GM04504 (cell line): ENCODE measurements at places on chromosomes 12 and 14.

GRCh38 chr14:24398293-24398652 lies 530 bp upstream of the NYNRIN start:
- no peak for DNase-seq

- DNase-seq: no peak
These were observed 15.6 kb downstream of the TRMT61A start for GRCh38 chr14:103544388-103545218.

DNA sequence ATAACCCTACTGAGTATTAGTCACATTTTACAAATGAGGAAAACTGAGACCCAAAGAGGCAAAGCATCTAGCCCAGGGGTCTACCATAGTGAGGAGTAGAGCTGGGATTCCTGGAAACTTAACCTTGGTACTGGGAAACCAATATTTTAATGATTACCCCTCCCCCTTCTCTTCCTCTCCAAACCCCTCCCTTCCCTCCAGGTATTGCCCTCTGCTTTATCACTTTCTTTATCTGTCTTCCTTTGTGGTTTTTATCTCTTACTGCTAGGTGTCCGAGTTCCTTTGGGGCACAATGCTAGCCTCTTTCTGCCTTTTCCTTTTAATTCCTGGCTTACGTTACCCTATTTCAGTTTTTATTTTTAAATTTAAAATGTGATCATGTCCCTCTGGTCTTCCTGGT lies 2.8 kb downstream of the GABARAPL1 start:
- DNase-seq: no peak

- no peak for DNase-seq
These were observed 36.4 kb downstream of the DAO start for GRCh38 chr12:108916336-108916735.

- no peak for DNase-seq
These were observed 16.1 kb downstream of the MMAB start for GRCh38 chr12:109557200-109557599.

DNA sequence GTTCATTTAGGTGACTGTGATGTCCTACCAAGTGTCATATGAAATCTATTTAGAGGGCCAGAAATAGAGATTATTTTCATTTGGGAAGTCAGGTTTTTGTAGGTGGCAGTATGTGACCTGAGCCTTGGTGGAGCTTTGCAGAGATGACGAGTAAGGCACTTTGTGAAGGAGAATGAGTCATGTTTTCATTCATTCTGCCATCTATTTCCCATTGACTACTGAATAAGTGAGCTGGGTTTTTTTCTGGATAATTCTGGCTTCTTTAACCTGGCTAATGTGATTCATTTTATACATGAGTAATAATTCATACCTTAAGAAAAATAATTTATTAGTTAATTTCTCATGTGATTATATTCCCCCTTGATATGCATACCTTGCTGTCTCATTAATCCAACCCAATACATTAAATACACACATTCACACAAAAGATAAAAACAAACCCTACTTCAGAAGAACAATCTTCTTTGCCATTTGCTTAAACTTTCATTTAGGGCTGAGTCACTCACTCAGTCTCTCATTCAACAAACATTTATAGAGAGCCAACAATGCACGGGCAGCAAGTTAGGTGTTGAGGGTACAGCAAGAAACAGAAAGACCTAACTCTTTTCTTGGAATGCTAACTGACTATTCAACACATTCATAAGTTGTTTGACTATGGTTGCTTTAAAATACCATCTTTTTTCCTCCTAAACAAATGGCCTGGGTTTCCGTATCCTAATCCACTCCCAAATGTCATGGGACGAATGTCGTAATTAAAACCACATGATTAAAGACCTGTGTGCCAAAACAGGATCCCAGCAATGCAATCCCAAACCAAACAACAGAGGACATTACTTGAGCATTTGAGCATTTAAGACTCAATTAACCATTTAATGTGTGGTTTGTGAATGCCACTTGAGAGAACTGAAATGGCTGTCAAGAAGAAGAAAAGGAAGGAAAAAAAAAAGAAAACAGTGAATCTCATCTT lies 78.0 kb downstream of the KITLG start:
- DNase-seq: no peak

DNA sequence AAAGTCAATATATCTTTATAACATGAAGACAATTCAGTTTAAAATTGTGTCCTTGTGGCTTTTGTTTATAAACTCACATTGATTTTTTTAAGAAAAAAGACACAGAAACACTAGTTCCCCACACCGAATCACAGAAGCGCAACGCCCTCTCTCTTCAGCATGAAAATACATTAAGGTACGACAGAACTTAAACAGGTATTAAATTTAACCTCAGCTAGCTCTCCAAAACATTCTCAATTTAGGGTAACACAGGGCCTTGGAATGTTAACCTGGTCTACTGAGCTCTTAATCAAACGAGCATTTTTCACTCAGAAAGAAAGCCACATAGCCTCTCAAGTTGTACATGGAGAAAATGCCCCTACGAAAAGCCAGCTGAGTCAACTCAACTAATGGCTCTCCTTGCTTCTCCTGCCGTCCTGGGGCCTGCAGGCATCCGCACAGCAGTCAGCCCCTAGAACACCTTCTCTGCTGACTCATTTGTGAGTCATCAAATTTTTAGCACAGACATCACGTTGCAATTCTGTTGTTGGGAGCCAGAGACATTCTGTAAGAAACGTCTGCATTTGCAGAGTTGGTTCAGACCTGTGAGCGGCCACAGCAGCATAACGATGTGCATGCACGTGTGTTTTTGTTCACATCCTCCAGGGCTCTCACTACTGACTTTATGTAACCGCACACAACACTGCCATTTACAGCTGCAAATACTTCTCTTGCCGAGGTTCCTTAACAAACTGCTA lies 141.6 kb downstream of the ITPR2 start:
- DNase-seq: peak; percentile 85

- no peak for DNase-seq
These were observed 3.5 kb downstream of the RDH5 start for GRCh38 chr12:55723516-55724225.

DNA sequence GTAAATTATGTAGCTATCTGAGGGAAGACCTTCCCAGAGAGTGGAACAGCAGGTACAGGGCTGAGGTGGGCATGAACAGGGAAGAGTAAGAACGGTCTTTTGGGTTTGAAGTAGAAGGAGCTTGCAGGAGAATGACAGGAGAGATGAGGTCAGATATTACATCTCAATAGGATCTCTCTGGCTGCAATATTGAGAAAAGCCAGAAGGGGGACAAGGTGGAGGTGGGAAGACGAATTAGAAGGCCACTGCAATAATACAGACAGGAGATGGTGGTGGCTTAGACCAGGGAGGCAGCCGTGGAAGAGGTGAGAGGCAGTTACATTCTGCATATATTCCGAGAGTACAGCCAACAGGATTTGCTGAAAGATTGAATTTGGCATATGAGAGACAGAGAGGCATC lies 310.2 kb downstream of the APAF1 start:
- no peak for DNase-seq

DNA sequence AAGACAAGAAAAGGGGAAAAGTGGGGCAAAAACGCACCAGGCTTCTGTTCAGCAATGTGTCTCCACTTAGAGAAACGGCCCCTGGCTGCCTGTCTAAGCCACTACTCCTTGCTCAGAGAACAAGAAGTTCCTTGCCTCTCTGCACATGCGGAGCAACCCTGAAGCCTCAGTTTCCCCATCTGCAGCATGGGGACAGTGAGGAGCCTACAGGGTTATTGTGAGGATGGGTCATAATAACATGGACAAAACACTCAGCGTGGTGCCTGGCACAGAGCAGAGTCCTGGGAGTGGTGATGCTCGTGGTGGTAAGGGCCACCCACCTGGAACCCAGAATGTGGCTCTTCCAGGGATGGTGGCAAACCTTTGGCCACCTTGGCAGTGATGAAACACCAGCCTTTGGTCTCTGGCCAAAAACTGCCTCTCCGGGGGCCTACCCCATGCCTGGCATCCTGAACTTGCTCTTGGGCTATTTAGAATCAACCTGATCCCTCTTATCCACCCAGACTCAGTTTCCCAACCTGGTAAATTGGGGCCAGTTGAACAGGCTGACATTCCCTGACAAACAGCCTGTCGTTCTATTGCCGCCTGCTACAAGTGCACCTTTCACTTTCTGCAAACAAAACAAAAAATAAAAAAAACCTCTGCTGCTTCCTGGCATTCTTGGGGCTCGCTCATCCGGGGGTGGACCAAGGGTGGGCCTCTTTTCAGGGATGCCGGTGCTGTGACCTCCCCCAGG lies 56.5 kb upstream of the DLK1 start:
- DNase-seq: no peak

DNA sequence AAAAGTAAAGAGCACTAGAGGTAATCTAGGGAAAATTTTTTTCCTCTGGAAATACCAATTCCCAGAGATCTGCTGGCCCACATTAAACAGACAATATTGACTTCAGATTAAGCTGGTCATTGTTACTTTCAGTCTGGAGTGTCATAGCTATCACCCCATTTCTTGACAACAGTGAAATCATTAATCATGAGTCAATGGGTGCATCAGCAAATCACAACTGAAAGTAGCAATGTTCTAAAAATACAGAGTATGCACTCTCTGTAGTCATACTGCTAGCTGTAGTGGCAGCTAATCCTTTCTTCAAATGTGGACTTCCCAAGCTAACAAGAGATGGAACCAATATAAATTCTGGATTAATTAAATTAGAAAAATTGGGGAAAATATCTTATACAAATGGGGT lies 129.9 kb downstream of the CPNE8 start:
- DNase-seq: no peak

DNA sequence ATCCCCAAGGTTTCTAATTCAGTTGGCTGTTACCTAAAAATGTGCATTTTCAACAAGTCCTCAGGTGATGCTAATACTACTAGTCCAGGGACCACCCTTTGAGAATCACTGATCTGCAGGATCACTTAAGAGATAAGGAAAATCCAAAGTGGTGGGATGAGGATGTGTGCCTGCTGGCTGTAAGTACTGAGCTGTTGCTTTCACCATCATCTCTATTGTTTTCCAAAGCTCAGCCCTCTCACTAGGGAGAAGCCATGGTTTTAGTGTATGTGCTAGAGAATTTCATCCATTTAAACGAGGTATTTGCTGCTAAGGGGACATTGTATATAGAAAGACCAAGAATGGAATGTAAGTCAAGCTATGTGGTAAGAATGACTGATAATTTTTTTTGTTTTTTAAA lies 202.3 kb downstream of the KIF21A start:
- no peak for DNase-seq

- no peak for DNase-seq
These were observed 45.0 kb upstream of the P2RX7 start for GRCh38 chr12:121087467-121088194.

GRCh38 chr12:43281563-43281962 lies 270.4 kb downstream of the ADAMTS20 start:
- no peak for DNase-seq

DNA sequence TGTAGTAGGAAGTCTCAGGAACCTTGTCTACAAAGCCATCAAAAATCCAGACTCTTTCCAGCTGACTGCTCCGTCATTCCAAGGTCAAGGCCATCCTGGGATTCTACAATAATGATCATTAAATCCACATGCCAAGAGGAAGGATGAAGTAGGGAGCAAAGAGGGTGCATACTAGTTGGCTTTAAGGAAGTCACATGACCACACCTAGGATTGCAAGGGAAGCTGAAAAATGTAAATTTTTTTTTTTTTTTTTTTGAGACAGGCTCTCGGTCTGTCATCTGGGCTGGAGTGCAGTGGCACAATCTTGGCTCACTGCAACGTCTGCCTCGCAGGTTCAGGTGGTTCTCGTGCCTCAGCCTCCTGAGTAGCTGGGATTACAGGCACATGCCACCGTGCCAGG lies 7.3 kb upstream of the MRPL42 start:
- no peak for DNase-seq

DNA sequence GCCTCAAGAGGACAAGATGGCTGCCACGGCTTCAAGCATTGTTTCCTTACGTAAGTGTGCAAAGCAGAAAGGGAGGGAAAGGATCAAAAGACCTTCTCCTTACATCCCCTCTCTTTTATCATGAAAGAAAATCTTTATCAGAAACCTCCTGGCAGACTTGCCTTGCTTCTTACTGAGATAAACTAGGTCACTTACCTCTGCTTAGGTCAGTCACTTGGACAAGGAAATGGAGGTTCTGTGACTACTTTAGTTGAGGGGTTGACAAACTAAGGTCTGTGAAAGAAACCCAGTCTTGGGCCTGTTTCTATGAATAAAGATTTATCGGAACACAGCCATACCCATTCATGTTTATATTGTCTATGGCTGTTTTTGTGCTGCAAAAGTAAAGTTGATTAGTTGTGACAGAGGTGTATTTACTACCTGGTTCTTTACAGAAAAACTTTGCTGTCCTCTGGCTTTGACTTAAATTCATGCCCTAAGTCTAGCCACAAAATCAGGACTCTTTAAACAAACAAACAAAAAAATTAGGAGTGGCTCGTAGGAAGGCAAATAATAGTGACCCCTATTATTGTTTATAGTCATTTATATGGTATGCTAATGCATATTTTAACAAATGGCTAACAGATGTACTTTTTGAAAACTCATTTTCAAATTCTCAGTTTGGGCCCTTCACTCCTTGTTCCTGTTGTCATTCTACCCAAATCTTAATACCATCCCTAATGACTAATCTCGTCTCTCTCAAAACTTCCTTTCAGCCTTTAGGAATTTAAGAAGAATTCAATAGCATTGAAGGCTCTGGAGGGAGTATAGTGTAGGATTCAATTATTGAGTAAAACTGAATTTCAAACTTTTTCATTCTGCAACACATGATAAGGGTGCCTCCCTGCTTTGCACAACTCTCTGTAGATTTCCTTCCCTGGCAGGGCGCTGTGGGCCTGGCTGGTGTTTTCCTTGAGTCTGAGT lies 42.0 kb upstream of the ATP2B1 start:
- DNase-seq: no peak

GRCh38 chr12:45434094-45434493 lies 218.2 kb downstream of the ANO6 start:
- no peak for DNase-seq

DNA sequence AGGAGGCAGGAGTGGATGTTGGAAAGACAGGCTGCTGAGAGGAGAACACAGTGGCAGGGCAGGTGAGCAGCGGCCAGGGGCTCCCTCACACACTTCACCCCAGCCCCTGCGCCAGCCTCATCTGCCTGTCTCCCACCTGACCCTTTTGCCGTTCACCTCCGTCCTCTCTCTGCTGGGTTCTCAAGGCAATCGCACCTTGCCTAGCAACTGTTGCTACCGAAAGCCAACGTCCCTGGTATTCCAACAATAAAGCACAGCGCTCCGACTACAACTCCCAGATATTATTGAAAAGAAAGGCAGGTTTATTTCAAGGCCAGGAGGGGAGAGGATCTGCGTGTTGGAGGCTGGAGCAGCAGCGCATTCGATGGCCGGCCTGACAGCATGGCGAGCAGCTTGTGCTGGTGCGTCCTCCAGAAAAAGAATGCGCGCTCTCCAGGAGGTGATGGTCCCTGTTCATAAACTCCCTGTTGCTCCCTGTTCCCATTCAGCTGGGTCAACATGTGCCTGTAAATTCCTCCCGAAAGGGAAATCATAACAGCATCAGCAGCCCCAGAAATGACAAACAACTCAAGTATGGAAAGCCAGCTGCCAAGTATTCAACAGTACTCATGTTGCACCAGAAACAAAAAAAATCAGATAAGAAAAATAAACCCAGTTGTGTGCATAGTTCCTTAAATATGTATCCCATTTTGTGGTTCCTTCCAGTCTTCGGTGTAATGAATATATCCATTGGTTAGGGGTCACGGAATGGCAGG lies 153.0 kb upstream of the DIO3 start:
- peak; percentile 10 for DNase-seq

- DNase-seq: no peak
These were observed 32.6 kb upstream of the PLEKHD1 start for GRCh38 chr14:69451941-69452340.

GRCh38 chr12:1481326-1481725 lies 113.1 kb downstream of the FBXL14 start:
- DNase-seq: no peak

GRCh38 chr12:74280156-74280655 lies 257.4 kb upstream of the ATXN7L3B start:
- DNase-seq: no peak

- no peak for DNase-seq
These were observed 133.3 kb downstream of the MON2 start for GRCh38 chr12:62599854-62600437.
